ENCODE measurements at places on chromosomes 11 and 22.

DNA sequence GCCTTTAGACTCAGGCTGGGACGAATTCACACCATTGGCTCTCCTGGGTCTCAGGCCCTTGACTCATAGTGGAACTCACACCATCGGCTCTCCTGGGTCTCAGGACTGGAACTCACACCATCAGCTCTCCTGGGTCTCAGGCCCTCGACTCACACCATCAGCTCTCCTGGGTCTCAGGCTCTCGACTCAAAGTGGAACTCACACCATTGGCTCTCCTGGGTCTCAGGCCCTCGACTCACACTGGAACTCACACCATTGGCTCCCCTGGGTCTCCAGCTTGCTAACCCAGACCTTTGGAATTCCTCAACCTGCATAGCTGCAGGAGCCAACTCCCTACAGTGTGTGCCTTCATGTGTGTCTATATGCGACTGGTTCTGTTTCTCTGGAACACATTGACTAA is 56.7 kb downstream of the SHISAL1 start:
- DNase-seq, result no peak

- DNase-seq, result no peak
Observed at GRCh38 chr22:21098099-21098671, 52.4 kb downstream of the LRRC74B start.

GRCh38 chr22:37638391-37639069 is 939 bp upstream of the SH3BP1 start:
- DNase-seq, result no peak

DNA sequence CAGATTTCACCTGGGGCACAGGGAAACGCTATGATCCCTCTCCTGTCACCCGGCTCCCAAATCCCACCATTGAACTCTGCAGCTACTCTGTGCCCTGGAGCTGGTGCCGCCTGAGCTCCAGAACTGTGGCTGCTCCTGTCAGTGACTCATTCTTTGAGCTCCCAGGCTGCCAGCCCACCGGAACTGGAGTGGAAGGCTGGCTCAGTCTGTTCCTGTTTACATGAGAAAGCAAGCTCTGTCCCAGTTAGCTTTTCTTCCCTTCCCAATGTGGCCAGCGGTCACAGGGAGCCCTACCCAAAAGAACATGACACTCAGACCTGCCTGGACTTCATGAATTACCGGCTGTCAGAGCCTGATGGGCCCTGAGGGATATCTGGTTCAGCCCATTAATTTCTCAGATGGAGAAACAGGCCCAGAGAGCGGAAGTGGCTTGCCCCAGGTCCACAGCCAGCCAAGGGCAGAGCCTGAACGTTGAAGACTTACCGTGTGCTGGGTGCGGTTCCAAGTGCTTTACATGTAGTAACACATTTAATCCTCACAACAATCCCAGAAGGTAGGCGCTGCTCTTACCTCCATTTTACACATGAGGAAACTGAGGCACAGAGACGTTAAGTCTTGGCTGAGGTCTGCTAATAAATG is 23.8 kb upstream of the IGSF22 start:
- no peak for DNase-seq

DNA sequence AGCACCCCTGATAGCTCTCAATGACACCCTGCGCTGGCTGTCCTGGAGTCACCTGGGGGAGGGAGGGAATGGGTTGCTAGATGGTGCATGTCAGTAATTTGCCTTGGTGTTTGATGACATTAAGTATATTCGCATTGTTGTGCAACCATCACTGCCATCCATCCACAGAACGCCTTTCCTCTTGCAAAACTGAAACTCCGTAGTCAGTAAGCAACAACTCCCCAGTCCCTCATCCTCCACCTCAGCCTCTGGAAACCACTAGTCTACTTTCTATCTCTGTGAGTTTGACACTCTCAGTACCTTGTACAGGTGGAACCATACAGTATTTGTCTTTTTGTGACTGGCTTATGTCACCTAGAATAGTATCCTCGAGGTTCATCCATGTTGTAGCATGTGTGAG is 62.6 kb downstream of the PKNOX2 start:
- no peak for DNase-seq

All from effector memory CD8-positive, alpha-beta T cell (primary cell).